Nephron progenitor cell (in vitro differentiated cells): ENCODE measurements at places on chromosomes 6 and 20.

- DNase-seq: no peak
Observed at GRCh38 chr6:140414966-140415620, 1040.6 kb upstream of the CITED2 start.

GRCh38 chr6:13178107-13178506, 150.2 kb downstream of the TBC1D7 start:
- DNase-seq: no peak

- no peak for DNase-seq
Observed at GRCh38 chr6:142850679-142851423, 94.1 kb downstream of the HIVEP2 start.

- no peak for DNase-seq
Observed at GRCh38 chr6:167285077-167285770, 5.9 kb upstream of the UNC93A start.

- no peak for DNase-seq
Observed at GRCh38 chr6:88840796-88841539, 122.5 kb downstream of the RNGTT start.

GRCh38 chr6:45584127-45584526, 206.4 kb upstream of the SUPT3H start:
- DNase-seq: no peak

DNA sequence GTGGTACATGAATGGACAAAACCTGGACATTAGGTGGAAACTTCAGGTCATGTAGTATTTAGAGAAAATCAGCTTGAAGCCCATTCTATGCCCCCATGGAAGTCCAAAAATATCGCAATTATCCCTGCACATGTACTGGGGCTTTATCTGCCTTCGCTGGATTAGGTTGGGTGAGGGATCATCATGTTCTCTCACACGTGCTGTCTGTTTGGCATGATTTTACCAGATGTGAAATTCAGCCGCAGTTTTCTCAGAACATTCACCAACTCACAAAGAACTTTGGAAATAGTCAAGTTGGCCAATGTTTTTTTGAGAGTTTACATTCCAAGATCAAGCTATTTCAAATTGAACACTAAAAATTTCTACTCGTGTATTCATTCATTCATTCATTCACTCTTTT, 459.8 kb upstream of the CITED2 start:
- no peak for DNase-seq

GRCh38 chr6:169559592-169559991, 142.2 kb downstream of the WDR27 start:
- no peak for DNase-seq

DNA sequence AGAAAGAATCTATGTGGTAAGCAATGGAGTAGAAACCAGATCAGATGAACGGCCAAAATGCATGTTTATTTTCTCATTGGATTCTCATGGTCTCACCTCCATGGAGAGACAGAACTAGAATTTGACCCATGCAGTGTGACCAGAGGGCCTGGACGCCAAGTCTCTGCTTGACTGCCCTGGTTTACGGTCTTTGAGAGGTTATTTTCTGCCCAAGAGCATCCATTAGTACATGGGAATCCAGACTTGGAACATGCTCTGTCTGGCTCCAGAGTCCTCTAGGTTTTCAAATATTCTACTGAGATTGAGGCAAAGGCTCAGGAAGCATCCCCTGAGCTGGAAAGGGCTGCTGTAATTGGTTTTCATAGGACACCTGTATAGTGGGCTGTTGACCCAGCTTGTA, 45.5 kb upstream of the UST start:
- no peak for DNase-seq

- DNase-seq: no peak
Observed at GRCh38 chr20:56324806-56325205, 34.0 kb upstream of the FAM210B start.

DNA sequence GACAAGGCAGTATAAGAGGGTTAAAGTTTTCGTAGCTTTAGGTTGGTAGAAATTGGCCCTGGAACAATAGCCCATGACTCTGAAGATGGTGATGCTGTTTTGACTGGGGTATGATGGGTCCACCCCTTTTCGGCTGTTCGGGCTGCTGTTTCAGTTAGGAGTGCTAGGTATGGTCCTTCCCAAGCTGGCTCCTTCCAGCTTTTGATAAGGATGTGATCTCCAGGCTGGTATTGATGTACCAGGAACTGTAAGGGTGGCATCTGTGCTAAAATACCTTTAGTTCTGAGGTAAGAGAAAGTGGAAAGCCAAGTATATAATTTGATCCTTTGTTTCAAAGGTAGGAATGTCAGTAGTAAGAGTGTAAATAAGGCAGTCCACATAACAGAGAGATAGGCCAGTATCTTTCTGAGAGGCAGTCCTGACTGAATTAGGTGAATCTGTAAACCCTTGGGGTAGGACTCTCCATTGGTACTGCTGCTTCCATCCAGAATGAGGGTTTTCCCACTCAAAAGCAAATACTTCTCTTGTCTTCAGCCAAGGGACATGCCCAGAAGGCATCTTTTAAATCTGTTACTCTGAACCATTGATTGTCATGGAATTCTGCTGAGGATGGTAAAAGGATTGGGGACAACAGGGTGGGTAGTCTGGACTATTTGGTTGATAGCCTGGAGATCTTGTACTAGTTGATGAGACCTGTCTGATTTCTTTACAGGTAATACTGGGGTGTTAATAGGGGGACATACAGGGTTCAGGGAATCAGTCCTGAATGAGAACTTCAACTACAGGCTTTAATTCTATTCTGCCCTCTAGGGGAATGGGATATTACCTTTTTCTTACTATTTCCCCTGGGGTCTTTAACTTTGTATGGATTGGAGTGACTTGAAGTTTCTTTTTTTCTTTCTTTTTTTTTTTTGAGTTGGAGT, 6.1 kb upstream of the ZNFX1 start:
- no peak for DNase-seq

- no peak for DNase-seq
Observed at GRCh38 chr20:44399446-44399845, 43.9 kb downstream of the HNF4A start.

- DNase-seq: no peak
Observed at GRCh38 chr20:5221061-5221430, 94.2 kb downstream of the CDS2 start.

GRCh38 chr6:130132286-130132701, 90.5 kb downstream of the SAMD3 start:
- no peak for DNase-seq

DNA sequence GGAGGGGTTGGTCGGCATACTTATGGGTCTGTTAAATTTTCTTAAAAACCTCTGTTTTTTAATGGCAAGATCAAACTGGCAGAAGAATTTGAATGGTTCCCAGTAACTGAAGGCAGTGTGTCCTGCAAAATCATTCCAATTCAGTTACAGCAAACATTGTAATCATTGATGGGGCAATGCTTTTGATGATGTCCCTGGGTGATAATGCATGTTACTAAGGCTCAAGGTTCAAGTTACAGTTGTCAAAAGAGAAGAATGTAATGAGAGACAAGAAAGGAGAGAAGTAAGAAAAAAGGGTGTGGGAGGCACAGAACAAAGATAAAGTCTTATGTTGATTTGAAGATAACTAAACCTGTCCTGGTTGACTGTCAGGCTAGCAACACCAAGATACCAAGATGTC, 54.9 kb downstream of the CEP162 start:
- no peak for DNase-seq

DNA sequence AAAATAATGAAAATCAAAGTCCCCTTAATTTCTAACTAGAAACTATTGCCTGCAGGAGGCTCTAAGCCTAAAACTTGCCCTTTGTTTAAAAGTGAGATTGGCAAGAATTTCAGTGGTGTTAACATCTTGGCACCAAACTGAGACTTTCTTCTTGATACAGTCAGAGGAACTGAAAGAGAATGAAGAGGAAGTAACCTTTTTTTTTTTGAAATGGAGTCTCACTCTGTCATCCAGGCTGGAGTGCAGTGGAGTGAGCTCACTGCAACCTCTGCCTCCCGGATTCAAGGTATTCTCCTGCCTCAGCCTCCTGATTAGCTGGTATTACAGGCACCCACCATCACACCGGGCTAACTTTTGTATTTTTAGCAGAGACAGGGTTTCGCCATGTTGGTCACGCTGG, 3.6 kb downstream of the DOP1A start:
- no peak for DNase-seq

DNA sequence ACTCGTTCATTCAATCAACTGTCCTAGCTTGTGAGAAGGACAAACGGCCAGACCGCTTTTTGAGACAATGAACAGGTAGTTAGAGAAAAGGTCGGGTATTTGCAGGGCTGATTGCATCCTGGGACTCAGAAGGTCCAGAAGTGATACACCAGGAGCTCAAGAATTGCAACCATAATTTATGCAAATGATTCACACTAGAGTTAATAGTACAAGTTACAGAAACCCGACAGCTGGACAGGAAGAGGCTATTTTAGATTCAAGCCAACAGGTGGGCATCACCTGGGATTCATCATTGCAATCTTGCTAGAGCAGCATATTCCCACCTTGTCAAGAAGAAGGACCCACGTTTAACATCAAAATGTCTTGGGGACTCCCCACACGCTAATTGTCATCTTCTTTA, 83.5 kb downstream of the TNFAIP3 start:
- DNase-seq: no peak

- DNase-seq: no peak
Observed at GRCh38 chr6:75747152-75747992, 1.7 kb upstream of the MYO6 start.

DNA sequence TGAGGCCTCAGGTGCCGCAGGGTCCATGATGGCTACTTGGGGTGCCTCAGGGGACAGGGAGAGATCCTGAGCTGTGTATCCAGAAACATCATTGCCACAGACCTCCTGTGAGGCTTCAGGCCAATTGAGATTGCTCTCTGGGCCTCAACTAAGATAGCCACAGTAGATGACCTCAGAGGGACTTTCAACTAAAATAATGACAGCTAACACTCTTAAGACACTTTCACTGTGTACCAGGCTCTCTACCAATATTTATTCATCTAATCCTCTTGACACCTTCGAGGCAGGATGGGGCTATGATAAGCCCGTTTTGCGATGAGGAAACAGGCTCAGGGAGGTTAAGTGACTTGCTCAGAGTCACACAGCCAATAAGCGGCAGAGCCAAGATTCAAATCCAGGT, 10.7 kb downstream of the RIMS4 start:
- no peak for DNase-seq

DNA sequence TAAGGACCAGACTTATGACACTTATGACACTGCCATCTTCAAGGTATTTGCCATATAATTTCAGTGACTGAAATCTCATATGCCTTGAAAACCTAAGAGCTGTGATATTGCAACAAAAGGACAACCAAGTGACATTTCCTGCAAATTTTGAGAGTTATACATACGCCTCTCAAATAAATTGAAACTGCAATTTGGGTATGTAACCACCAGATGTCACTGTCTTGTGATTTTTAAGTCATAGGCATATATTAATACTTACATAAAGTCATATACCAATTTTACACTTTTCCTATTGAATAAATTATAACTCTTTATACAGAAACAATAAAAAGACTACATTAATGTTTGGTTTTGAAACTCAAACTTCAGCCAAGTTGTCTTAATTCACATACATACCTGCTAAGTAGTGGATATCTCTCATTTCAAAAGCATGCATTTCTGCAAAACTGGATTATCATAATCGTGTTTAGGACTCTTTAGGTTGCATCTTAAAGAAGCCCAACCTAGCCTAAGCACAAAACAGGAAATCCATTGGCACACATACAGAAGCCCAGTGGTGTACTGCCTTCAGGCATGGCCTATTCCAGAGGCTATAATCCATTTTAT, 180.2 kb downstream of the PACRG start:
- DNase-seq: no peak

GRCh38 chr20:34164381-34164984, 52.4 kb upstream of the EIF2S2 start:
- no peak for DNase-seq

GRCh38 chr6:122200440-122200839, 199.0 kb upstream of the HSF2 start:
- no peak for DNase-seq

- no peak for DNase-seq
Observed at GRCh38 chr6:144665932-144666450, 380.9 kb downstream of the UTRN start.

DNA sequence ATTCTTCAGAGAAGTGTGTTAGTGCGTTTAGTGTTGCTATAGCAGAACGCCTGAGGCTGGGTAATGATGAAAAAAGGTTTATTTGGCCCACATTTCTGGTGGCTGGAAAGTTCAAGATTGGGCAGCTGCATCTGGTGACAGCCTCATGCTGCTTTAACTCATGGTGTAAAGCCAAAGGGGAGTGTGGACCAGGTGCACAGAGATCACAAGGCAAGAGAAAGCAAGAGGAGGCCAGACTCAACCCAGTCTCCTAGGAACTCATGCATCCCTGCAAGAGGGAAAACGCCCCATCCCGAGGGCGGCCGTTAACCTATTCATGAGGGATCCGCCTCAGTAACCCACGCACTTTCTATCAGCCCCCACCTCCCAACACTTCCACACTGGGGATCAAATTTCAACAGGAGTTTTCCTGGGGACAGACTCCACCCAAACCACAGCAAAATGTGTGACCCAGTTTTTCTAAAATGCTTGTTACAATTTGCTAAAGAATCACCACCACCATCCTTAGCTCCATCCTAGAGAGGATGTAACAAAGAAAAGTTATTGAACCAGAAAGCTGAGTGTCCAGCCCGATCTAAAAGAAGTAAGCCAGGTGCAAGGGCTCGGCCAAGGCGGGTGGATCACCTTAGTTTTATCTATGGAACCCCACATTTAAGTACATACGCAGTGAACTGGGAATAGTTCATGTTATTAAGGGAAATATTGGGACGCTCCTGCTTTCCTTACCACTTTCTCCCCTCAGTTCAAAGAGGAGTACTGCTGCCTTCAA, 164.8 kb downstream of the QKI start:
- no peak for DNase-seq

GRCh38 chr20:4267242-4267641, 251.9 kb upstream of the RNF24 start:
- no peak for DNase-seq

- DNase-seq: no peak
Observed at GRCh38 chr6:36018339-36018738, 6.1 kb downstream of the SLC26A8 start.

- no peak for DNase-seq
Observed at GRCh38 chr6:7881765-7882500, 28.7 kb downstream of the TXNDC5 start.

DNA sequence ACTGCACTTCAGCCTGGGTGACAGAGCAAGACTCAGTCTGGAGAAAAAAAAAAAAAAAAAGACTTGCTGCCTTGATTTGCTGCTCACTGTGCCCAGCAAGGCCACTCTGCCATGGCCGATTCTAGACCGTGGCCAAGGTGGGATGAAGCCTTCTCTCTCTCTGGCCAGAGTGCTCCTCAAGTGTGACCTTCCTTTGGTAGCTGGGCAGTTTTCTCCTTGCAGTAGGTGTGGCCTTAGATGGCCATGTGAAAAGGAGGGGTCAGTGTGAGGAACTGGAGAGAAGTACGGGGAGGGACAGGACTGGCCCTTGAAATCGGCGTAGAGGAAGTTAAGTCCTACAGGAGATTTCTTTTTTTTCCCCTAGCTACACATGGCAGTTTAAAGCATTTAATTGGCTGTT, 272.0 kb downstream of the ARID1B start:
- no peak for DNase-seq

- no peak for DNase-seq
Observed at GRCh38 chr20:25541676-25542075, 43.7 kb downstream of the NINL start.
